ENCODE measurements at places on chromosomes 1 and 21. TPM values are rescaled to one million over a fixed set of nuclear protein-coding genes. Genes with fewer than 3 reads are reported as not detected.

DNA sequence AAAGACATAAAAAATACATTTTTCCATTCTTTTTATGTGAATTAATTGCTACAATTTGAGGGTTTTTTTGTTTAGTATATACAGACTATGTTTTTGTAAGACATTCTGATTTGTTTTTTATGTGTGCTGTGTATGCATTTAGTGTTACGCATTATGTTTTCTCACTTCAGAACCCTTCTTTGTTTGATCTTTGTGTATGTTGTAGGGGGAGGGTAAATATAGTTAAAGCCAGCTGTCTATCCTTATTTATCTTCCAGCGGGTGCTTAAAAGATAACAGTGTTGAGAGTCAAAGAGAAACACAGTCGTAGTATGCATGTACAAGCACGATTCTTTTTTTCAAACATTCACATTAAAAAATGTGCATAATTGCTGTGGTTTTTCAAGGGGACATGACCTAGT, 97.5 kb upstream of the KIAA1614 start:
- DNase-seq, result no peak

DNA sequence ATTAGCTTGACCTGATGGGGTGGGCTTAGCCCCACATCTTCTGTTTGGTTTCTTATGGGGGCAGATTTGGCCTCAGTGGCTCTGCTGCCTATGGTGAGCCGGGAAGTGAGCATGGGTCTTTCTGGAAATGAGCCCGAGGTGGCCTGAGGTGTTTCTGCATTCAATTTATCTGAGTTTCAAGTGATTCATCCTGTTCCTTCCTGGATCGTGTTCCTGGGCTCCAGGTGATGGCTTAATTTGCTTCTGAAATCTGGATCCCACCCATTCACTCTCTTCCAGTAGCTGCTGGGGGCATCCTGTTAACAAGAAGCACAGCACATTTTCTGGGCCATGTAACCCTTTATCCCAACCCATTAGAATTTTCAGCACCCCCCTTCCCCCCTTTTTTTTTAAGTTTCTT, 324.6 kb downstream of the CAMTA1 start:
- no peak for DNase-seq

KLF17 gene
- total RNA-seq, result not detected

GRCh38 chr1:93995837-93996536, 86.8 kb upstream of the GCLM start:
- no peak for DNase-seq

DNA sequence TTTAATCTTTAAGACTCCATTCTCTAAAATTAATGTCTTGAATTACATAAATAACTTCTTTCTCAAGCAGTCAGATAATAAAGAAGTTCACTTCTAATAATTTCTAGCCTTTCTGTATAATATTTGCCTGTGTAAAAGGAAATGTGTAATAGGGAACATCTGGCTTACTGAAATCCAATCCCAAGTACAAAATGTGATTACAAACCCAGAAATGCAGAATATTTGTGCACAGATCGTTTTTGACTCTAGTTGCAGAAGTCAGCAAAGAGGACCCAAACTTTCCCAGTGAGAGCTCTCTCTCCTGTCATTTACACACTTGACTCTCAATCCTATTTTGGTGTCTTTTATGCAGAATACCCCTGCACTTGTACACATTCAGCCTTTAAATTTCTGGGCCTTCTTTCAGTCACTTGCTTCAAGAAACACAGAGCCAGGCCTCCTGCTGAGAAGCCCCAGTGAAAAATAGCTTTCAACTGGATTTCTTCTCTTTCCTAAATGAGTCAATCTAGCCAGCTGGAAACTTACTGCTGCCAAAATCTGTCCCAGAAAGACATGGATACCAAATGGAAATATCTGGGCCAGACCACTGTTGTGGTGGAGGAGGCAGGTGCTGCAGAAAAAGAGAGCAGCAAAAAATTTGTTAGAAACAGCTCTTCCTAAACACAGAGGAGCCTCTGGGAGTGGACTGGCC, 68.5 kb upstream of the ADAM30 start:
- DNase-seq, result no peak

DNA sequence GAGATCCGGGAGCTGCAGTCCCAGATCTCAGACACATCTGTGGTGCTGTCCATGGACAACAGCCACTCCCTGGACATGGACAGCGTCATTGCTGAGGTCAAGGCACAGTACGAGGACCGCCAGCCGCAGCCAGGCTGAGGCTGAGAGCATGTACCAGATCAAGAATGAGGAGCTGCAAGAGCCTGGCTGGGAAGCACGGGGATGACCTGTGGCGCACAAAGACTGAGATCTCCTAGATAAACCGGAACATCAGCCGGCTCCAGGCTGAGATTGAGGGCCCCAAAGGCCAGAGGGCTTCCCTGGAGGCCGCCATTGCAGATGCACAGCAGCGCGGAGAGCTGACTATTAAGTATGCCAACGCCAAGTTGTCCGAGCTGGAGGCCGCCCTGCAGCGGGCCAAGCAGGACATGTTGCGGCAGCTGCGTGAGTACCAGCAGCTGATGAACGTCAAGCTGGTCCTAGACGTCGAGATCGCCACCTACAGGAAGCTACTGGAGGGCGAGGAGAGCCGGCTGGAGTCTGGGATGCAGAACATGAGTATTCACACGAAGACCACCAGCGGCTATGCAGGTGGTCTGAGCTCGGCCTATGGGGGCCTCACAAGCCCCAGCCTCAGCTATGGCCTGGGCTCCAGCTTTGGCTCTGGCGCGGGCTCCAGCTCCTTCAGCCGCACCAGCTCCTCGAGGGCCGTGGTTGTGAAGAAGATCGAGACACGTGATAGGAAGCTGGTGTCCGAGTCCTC, 25.5 kb downstream of the ETV3L start:
- peak; percentile 10 for DNase-seq

GRCh38 chr1:117809764-117810163, 119.7 kb downstream of the GDAP2 start:
- no peak for DNase-seq

- DNase-seq, result no peak
Measured at GRCh38 chr1:112396653-112397471, 848 bp downstream of the CTTNBP2NL start.

GRCh38 chr1:193019442-193020026, 39.6 kb downstream of the UCHL5 start:
- DNase-seq, result peak; percentile 18

GRCh38 chr21:31946231-31946630, 73.4 kb downstream of the HUNK start:
- DNase-seq, result no peak

GGPS1 gene
- 30.5 TPM for total RNA-seq

- no peak for DNase-seq
Measured at GRCh38 chr1:108560189-108560873, 431 bp downstream of the EEIG2 start.

OR10J1 gene
- not detected for total RNA-seq

HTR6 gene
- total RNA-seq, result not detected

DNA sequence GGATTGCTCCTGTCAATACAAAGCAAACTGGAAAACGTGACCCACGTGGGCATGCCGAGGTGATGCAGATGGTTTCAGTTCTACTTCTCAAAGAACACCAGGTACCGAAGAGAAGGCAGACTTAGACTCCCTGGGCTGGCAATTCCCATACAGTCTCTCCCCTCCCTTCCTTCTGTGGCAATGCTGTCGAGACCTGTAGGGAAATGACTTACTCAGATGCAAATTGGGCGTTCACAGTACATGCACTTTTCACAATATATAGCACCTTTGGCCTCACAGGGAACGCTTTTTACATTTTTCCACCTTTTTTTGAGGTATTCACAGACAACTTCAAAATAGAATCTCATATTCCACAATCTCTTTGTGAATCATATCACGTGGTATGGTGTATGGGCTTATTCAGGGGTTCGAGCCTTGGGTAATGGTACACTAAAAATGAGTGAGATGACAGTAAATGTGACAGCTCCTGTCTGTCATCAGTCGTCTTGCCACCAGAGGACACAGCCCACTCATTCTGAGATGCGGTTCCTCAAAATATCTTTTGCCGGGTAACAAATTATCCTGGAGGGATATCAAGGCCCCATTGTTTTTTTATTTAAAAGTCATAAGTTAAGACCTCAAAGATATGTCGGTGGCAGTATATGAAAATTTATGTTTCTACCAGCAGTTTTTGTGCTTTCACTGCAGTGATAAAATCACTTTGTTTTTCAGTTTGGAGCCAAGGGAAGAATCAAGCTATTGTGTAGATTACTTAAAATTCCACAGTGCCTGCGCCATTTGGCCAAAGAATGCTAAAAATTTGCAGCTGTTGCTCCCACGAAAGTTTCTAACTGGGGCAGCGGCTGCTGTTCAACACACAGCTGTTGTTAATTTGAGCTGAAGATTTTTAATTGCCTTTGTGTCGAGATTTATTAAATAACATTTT, 168.4 kb downstream of the ZZZ3 start:
- no peak for DNase-seq

All from kidney epithelial cell (primary cell).